Activated T-helper 2 cell treated with anti-CD3 and anti-CD28 coated beads, Interferon-gamma antibody, Interleukin-2, Interleukin-4, amounts not matched to agents 10 μg/mL and 5 μg/mL and 100 μg/mL, durations not matched to agents 14 hours and 24 hours and 36 hours (primary cell): ENCODE measurements at places on chromosomes 13 and 19. TPM values are rescaled to one million over a fixed set of nuclear protein-coding genes. Genes with fewer than 3 reads are reported as not detected.
A peak's percentile ranks its signal among the peaks of the same experiment; 100 is the strongest.

BIVM gene
- total RNA-seq, result 33.3 and 33.8 TPM in 2 replicates

DNA sequence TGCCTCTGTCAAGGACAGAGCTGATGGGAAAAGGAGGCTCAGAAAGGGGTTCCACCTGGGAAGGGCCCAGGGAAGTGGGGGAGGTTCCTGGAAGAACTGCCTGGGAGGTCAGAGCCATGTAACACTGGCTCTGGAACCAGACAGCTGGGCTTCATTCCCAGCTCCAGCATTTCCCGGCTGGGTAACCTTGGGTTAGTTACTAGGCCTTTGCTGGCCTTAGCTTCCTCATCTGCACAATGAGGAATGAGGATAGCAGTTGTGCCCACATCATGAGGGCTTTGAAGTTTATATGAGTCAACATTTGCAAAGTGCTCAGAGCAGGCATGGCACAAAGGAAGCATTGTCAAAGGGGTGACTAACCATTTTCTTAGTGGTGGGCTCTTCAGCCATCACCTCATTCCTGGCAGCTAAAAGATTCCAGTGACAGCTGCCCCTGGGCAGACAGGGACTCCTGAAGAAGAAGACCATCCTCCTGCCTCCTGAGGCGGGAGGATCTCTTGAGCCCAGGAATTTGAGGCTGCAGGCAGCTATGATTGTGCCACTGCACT lies 1.7 kb upstream of the DNAJB1 start:
- H3K27me3 ChIP-seq, result no peaks in the 10 kb centered on the region
- H3K27ac ChIP-seq, result peak overlapping the region; percentile 93
- DNase-seq, result no peak
- peaks cover 52% of the 10 kb centered on the region for H3K4me1 ChIP-seq

GRCh38 chr13:97329331-97329730 lies 104.6 kb upstream of the RAP2A start:
- no peak for DNase-seq
- H3K27me3 ChIP-seq, result no peaks in the 10 kb centered on the region
- H3K4me3 ChIP-seq, result no peak overlapping the region

DNA sequence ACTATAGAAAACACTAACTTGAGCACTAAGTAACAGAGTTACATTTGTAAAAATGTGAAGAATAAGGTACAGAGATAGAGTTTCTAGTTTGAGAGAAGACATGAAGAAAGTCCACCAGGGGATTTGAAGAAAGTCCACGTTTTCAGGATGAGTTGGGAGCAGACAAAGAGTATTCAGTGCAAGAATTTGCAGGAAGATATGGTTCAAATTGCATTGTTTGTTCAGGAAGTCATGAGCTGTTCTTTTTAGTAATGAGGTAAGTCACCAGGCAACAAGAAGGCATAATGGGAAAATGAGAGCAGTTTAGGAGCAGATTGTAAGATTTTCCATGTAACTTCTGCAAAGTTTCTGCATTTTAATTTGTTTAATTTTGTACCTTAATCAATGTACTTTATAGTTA lies 618.0 kb downstream of the DACH1 start:
- H3K27ac ChIP-seq, result no peak overlapping the region
- no peak for DNase-seq
- no peaks in the 10 kb centered on the region for H3K27me3 ChIP-seq
- H3K36me3 ChIP-seq, result no peaks in the 10 kb centered on the region
- H3K4me1 ChIP-seq, result no peaks in the 10 kb centered on the region

GRCh38 chr19:35767288-35768081 lies 7.9 kb upstream of the ARHGAP33 start:
- H3K4me3 ChIP-seq, result no peak overlapping the region
- H3K4me1 ChIP-seq, result no peaks in the 10 kb centered on the region
- H3K27ac ChIP-seq, result no peak overlapping the region
- no peaks in the 10 kb centered on the region for H3K27me3 ChIP-seq
- no peak for DNase-seq

- no peaks in the 10 kb centered on the region for H3K4me1 ChIP-seq
- no peak overlapping the region for H3K4me3 ChIP-seq
- no peaks in the 10 kb centered on the region for H3K36me3 ChIP-seq
- H3K27me3 ChIP-seq, result peaks cover 3% of the 10 kb centered on the region
- no peak for DNase-seq
Measured at GRCh38 chr19:48370955-48371354, 6.8 kb downstream of the SYNGR4 start.

GRCh38 chr13:38684714-38685113 lies 2.2 kb upstream of the FREM2 start:
- no peak overlapping the region for H3K4me3 ChIP-seq
- H3K4me1 ChIP-seq, result no peaks in the 10 kb centered on the region
- no peak for DNase-seq
- no peak overlapping the region for H3K27ac ChIP-seq
- H3K27me3 ChIP-seq, result peaks cover 13% of the 10 kb centered on the region
- no peaks in the 10 kb centered on the region for H3K36me3 ChIP-seq

OXGR1 gene
- not detected in 2 replicates for total RNA-seq

DNA sequence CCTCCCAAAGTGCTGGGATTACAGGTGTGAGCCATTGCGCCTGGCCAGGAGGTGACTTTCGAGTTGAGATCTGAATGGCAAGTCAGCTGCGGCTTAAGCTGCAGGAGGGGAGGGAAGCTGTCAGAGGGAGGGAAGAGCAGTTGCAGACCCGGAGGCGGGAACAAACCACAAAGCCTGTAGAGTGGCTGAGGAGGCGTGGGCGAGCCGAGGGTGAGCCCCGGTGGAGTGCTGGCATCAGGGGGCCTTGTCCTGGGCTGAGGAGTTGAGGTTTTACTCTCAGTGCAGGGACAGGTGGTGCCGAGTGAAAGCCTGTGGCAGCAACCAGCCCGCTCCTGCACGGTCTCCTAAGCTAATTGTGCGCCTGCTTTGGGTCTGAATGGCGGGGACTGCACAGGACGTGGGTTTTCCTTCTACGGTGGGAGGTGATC lies 24.2 kb downstream of the PPP1R37 start:
- H3K36me3 ChIP-seq, result no peaks in the 10 kb centered on the region
- H3K27ac ChIP-seq, result peak overlapping the region; percentile 53
- DNase-seq, result peak; percentile 42

DNA sequence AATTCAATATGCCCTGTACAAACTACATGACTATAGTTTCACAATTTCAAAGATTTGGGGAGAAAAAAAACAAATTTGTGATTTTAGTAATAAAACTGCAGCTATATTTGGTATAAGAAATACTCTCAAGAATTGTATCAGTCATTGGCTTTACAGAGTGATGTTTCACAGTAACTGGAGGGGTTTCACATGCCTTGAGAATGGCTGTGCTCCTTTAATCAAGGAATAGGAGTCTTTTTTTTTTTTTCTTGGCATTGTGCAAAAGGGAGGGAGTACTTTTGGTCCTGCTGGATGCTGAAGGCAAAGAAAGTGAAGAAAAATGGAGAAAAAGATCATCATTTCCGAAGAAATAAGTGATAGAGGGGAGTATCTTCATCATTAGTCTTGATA lies 6.8 kb downstream of the ZNF507 start:
- H3K4me1 ChIP-seq, result peaks cover 63% of the 10 kb centered on the region
- DNase-seq, result no peak
- peaks cover 91% of the 10 kb centered on the region for H3K36me3 ChIP-seq
- peak overlapping the region; percentile 60 for H3K27ac ChIP-seq
- H3K4me3 ChIP-seq, result no peak overlapping the region

DNA sequence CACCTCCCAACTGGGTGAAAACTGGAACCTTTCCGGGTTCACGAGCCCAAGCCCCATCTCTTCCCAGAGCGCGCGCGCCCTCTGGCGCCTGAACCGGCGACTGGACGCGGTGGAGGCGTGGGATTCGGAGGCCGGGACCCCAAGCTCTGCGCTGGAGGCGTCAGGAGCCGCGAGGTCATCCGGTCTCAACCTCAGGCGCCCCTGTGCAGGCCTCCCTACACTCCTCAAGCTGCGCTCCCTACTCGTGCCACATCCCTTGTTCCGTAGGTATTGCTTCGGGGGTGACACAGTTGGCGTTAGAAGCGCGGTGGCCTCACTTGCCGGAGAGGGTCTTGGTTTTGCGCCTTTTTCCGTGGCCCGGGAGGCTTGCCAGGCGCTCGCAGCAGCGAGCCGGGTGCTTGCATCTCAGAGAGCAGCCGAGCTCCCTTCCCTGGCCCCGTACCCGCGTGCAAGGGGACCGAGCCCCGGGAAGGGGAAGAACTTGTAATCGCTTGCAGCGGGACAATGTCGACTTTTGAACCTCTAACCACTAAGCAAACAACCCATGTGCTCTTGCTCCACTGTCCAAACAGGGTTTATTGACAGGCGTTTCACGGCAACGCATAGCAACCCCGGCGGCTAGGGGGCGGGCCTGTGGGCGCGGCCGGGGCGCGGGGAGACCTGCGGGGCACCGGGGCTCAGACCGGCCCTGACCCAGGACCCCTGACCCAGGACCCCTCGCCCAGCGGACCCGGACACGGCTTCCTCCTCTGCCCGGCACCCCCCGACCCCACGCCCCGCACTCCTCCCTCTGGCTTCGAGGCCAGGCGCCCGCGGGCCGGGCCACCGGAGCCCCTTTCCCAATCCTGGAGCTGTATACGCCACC lies 8.5 kb downstream of the CDX2 start:
- H3K4me1 ChIP-seq, result peaks cover 6% of the 10 kb centered on the region
- H3K27ac ChIP-seq, result no peak overlapping the region
- H3K4me3 ChIP-seq, result peak overlapping the region; percentile 57
- peaks cover 87% of the 10 kb centered on the region for H3K27me3 ChIP-seq

CYP4F22 gene
- 0.14 TPM in 2 replicates for total RNA-seq

DNA sequence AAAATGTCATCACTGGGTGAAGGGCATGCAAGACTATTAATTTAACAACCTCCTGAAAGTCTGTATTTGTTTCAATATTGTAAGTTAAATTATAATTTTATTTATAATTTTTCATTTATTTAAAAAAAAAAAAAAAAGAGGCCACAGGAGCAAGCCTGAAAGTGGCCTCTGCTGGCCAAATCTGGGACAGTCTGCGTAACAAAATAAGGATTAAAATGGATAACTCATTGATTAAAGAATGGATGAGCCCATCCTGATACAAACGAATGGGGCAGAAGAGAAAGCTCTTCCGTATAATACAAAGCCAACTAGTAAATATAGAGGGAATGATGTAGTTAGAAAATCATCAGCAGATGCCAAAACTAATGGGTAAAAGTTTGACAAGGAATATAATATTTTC lies 36.2 kb downstream of the SUCLA2 start:
- DNase-seq, result no peak
- no peak overlapping the region for H3K27ac ChIP-seq
- H3K4me1 ChIP-seq, result no peaks in the 10 kb centered on the region
- peaks cover 68% of the 10 kb centered on the region for H3K36me3 ChIP-seq

VSTM1 gene
- not detected in 2 replicates for total RNA-seq

GRCh38 chr19:1264801-1265614 lies 4.1 kb upstream of the CIRBP start:
- DNase-seq, result no peak
- no peak overlapping the region for H3K4me3 ChIP-seq
- H3K4me1 ChIP-seq, result peaks cover 35% of the 10 kb centered on the region
- peaks cover 3% of the 10 kb centered on the region for H3K36me3 ChIP-seq

- DNase-seq, result no peak
- H3K4me3 ChIP-seq, result no peak overlapping the region
- no peak overlapping the region for H3K27ac ChIP-seq
- peaks cover 5% of the 10 kb centered on the region for H3K27me3 ChIP-seq
Measured at GRCh38 chr13:78024996-78025395, 106.4 kb upstream of the EDNRB start.

DNA sequence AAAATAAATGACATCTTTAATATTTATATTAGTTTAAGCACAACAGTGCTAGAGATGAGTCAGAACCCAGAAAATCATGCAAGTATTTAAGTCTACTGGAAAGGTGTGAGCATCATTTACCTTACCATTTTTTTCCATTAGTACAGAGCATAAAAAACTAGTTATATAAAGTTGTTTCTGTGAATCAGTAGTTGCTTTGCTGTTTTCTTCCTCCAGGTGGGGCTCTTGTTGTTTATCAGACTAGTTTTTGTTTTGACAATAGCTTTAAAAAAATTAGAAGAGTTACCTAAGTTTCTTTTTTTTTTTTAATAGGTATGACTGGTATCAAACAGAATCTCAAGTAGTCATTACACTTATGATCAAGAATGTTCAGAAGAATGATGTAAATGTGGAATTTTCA lies 12.7 kb downstream of the SUGT1 start:
- H3K27ac ChIP-seq, result no peak overlapping the region
- DNase-seq, result no peak
- H3K27me3 ChIP-seq, result no peaks in the 10 kb centered on the region
- H3K4me1 ChIP-seq, result peaks cover 3% of the 10 kb centered on the region

- DNase-seq, result no peak
- peaks cover 11% of the 10 kb centered on the region for H3K27me3 ChIP-seq
- no peaks in the 10 kb centered on the region for H3K36me3 ChIP-seq
- H3K4me1 ChIP-seq, result peaks cover 6% of the 10 kb centered on the region
Measured at GRCh38 chr19:40525234-40526051, 51.2 kb upstream of the SHKBP1 start.

CGB1 gene
- total RNA-seq, result not detected in 2 replicates

KCTD4 gene
- not detected in 2 replicates for total RNA-seq

GRCh38 chr13:99686944-99687411 lies 185.7 kb downstream of the TM9SF2 start:
- no peak overlapping the region for H3K27ac ChIP-seq
- DNase-seq, result no peak
- H3K4me3 ChIP-seq, result no peak overlapping the region
- peaks cover 19% of the 10 kb centered on the region for H3K27me3 ChIP-seq
- H3K4me1 ChIP-seq, result peaks cover 1% of the 10 kb centered on the region

GRCh38 chr13:79870123-79870522 lies 389.2 kb downstream of the NDFIP2 start:
- DNase-seq, result no peak
- H3K27ac ChIP-seq, result no peak overlapping the region
- H3K27me3 ChIP-seq, result no peaks in the 10 kb centered on the region
- no peaks in the 10 kb centered on the region for H3K4me1 ChIP-seq

GRCh38 chr13:112187527-112188297 lies 120.8 kb downstream of the SOX1 start:
- no peak for DNase-seq
- no peaks in the 10 kb centered on the region for H3K4me1 ChIP-seq
- H3K4me3 ChIP-seq, result no peak overlapping the region
- no peaks in the 10 kb centered on the region for H3K36me3 ChIP-seq
- no peak overlapping the region for H3K27ac ChIP-seq

ZNF14 gene
- 4.2 and 4.6 TPM in 2 replicates for total RNA-seq

EVI5L gene
- total RNA-seq, result 3.8 and 4.5 TPM in 2 replicates

- no peaks in the 10 kb centered on the region for H3K36me3 ChIP-seq
- H3K27me3 ChIP-seq, result no peaks in the 10 kb centered on the region
- H3K4me1 ChIP-seq, result no peaks in the 10 kb centered on the region
- no peak overlapping the region for H3K4me3 ChIP-seq
- DNase-seq, result no peak
- H3K27ac ChIP-seq, result no peak overlapping the region
Measured at GRCh38 chr13:49840675-49841074, 48.2 kb upstream of the KPNA3 start.

GRCh38 chr13:78241278-78241919 lies 322.8 kb upstream of the EDNRB start:
- H3K4me1 ChIP-seq, result no peaks in the 10 kb centered on the region
- no peak overlapping the region for H3K4me3 ChIP-seq
- DNase-seq, result no peak
- H3K27ac ChIP-seq, result no peak overlapping the region
- no peaks in the 10 kb centered on the region for H3K27me3 ChIP-seq

- no peaks in the 10 kb centered on the region for H3K4me1 ChIP-seq
- H3K4me3 ChIP-seq, result no peak within 1 kb of the TSS
- no peak for DNase-seq
- H3K27me3 ChIP-seq, result no peaks in the 10 kb centered on the region
- H3K27ac ChIP-seq, result no peak within 1 kb of the TSS
- H3K36me3 ChIP-seq, result no peaks in the 10 kb centered on the region
Measured at GRCh38 chr19:2867025-2867991, at the start of gene ZNF556. Gene ZNF556, plus strand, starts transcription at chr19:2867335. Its CDS starts 87 bp downstream, at chr19:2867422.

GRCh38 chr13:93794197-93794885 lies 567.7 kb downstream of the GPC6 start:
- peaks cover 8% of the 10 kb centered on the region for H3K4me1 ChIP-seq
- H3K27me3 ChIP-seq, result peaks cover 15% of the 10 kb centered on the region
- H3K36me3 ChIP-seq, result no peaks in the 10 kb centered on the region
- DNase-seq, result peak; percentile 16
- H3K4me3 ChIP-seq, result no peak overlapping the region

ARGLU1 gene
- total RNA-seq, result 90.4 and 92.7 TPM in 2 replicates
